Activated T-helper 9 cell treated with anti-CD3 and anti-CD28 coated beads, Interleukin-2, amount 50 U/mL, for 16 hours (primary cell): ENCODE measurements at places on chromosomes 16 and 17.

GRCh38 chr16:62068747-62069146 is 32.5 kb upstream of the CDH8 start:
- DNase-seq, result no peak

- DNase-seq, result no peak
These were observed 4.1 kb downstream of the KRABD2 start for GRCh38 chr17:8372422-8372821.

- DNase-seq, result no peak
These were observed 3.7 kb downstream of the CHST5 start for GRCh38 chr16:75532142-75532765.

GRCh38 chr17:4632581-4632920 is 8.9 kb downstream of the ALOX15 start:
- no peak for DNase-seq

DNA sequence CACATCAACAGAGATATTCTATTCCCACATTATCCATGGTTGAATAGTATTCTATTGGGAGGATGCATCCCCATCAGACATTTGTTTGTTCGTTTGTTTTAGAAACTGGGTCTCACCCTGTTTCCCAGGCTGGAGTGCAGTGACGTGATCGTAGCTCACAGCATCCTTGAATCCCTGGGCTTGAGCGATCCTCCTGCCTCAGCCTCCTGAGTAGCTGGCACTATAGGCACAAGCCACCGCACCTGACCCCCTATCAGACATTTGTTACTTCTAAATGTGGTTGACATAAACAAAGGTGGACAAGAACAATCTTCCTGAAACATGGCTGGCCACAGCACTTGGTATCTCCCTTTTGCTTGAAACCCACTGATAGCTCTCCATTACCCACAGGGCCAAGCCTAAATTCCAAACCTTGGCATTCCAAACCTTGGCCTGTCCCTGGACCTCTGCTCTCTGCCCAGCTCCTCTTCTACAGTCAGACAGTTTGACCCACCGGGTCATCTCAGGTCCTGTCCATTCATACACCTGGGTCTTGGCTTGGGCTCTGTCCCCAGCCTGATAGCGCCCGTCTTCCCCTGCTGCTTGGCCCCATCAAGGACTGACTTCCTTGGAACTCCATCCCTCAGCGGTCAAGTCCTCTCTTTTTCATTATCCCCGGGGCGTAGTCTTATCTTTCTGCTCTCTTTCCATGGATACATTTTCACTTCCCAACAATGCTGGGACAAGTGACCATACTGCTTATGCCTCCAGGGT is 1.5 kb upstream of the PRR29 start:
- no peak for DNase-seq

- DNase-seq, result no peak
These were observed 5.4 kb upstream of the GJD3 start for GRCh38 chr17:40369923-40370322.

GRCh38 chr17:64785011-64785421 is 122.9 kb upstream of the SMURF2 start:
- DNase-seq, result no peak

DNA sequence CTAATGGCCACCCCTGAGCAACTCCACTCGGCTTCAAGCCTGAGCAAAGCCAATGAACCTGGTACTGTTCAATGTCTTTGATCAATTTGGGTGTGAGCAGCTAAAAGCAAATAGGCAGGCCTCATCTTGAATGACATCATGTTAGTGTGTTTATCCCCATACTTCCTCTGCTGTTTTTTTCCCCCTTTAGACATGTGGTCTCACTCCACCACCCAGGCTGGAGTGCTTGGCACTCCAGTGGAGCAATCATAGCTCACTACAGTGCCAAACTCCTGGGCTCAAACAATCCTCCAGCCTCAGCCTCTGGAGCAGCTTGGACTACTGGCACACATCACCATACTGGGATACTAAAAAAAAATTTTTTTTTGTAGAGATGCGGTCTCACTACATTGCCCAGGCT is 75.4 kb downstream of the ARHGAP17 start:
- no peak for DNase-seq

- DNase-seq, result no peak
These were observed 34.7 kb upstream of the KLHDC4 start for GRCh38 chr16:87800497-87800896.
